ENCODE measurements at places on chromosomes 6 and 20.
A peak's percentile ranks its signal among the peaks of the same experiment; 100 is the strongest.

GRCh38 chr20:54566031-54566688, 90.8 kb downstream of the DOK5 start:
- no peak for DNase-seq

- no peak for DNase-seq
These were observed 196.4 kb downstream of the UTRN start for GRCh38 chr6:144481527-144481926.

DNA sequence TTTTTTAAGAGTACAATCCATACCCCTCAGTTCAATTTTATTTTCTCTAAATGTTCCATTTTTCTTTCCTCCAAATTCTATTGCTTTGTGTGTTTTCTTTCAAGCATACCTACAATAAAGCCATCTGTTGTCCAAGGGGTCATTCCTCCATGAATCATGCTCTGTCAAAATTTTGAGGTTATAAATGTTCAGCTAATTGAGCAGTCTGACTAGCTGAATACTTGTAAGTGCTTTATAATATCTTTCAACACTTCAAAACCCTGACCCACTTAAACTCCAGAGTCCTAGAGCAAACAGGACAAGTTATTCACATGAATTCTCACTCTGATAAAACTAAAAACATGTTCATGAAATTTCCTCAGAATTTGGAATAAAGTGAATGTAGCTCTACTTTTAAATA, 33.4 kb upstream of the EYA4 start:
- DNase-seq, result no peak

- no peak for DNase-seq
These were observed 19.9 kb upstream of the CCN6 start for GRCh38 chr6:112033791-112034615.

DNA sequence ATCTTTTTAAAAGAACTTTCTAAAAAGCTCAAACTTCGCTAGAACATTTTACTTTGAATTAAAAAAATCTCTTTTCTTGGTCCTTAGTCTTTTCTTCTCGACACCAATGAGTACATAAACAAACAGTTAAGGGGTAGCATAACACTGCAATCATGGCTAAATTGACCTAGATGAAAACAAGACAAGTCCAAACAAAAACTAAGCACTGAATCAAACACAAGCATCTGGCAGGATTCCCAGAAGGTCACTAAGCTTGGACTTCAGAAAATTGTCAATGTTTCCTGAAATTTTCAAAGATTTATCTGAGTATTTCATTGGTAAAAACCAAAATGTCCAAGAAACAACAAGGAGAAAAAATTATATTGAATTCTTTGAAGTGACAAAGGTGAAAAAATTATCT, 5.0 kb downstream of the COL21A1 start:
- DNase-seq, result no peak

- DNase-seq, result peak; percentile 55
These were observed 167.4 kb upstream of the OLIG3 start for GRCh38 chr6:137661601-137662000.

DNA sequence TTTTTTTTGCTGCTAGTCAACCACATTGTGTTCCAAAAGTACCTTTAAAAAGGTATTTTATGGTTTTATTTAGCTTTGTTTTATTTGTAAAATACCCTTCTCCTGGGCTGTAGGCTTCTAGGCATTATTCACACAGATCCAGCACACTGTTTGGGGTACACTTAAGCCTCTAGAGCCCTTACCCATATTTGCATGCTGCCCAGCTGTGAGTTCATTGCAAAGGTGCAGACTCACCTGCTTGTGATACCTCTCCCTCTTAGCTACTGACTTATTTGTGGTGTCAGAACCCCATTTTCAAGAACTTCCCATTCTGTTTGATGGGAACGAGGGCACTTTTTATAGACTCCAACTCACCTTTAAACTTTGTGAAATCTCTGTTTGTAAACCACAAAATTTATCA, 69.8 kb downstream of the RIN2 start:
- no peak for DNase-seq

DNA sequence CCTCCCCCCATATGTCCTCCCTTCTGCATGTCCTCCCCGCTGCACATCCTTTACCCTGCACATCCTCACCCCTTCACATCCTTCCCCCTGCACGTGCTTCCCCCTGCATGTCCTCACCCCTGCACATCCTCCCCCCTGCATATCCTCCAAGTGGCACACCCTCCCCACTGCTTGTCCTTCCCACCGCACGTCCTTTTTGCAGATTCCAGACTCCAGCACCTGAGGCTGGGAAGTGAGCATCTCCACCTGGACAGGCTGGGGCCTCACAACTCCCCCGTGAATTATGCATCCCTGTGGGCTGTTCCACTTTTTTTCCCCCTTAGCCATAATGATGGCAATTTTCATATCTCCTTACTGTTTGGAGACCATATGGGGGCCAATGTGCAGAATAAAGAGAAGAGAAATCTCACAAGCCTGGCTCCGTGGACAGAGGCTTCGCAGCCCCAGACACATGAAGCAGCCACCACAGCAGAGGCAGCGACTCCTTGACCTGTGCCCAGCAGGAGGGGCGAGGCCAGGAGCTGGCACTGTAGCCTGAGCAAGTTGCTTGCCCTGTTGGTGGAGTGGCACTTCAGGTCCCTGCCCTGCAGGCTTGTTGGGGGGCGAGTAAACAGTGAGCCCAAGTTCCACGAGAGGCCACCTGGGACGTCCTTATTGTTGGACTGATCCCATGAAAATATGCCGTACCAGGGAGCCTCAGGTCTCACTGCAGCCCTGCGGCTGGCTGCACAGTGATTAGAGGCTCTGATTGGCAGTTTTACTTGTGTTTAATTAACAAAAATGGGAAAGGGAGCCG, 113.1 kb downstream of the SYNDIG1 start:
- DNase-seq, result no peak

- DNase-seq, result no peak
These were observed 413.4 kb upstream of the SOX4 start for GRCh38 chr6:21180155-21180554.

DNA sequence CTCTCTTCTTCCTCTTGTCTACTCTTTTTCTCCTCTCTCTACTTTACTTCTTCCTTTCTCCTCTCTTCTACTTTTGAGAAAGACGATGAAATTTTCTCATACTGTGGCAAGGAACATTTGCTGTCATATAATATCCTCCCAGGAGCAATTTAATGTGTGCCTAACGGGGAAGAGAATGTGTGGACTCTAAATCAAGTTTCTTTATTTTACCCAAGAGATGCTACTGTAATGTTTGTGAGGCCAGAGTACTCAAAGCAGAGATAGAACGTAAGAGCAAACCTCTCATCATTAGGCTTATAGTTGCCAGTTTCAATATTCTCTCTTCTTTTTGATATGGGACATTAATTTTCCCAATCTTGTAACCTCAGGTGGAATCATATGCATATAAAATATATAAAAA, 801.4 kb downstream of the BCKDHB start:
- no peak for DNase-seq

DNA sequence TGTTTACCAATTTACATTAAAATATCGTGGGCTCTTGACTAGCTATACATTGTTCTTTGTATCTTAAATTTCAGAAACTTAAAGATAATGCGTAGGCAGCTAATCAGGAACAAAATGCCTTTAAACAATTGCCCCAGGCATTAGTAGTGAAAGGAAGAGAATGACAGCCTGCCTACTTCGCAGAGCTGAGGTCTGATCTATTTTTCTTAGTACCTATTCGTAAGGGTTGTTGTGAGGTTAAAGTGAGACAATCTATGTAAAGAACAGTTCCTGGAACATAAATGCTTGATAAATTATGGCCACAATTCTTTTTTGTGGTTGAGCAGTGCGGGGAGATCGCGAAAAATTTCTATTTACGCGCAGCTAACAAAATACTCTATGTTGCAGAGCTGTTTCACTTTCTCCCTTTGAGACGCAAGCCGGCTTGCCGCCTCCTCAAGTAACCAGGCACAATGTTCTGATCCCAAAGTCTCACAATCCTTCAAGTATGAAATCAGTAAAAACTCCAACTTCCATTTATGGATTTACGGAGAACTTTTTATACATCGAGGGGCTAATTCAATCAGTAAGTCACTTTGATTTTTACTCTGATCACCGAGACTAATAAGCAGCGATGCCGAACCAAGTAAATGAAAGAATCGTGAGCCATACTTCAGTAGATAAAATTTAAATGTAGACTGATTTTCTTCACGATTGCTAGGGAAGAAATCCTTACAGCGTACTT, 878 bp upstream of the PNRC1 start:
- DNase-seq, result peak; percentile 59

- DNase-seq, result no peak
These were observed 34.2 kb downstream of the GFOD1 start for GRCh38 chr6:13453153-13453552.

- DNase-seq, result no peak
These were observed 37.1 kb downstream of the QRSL1 start for GRCh38 chr6:106666282-106667021.

DNA sequence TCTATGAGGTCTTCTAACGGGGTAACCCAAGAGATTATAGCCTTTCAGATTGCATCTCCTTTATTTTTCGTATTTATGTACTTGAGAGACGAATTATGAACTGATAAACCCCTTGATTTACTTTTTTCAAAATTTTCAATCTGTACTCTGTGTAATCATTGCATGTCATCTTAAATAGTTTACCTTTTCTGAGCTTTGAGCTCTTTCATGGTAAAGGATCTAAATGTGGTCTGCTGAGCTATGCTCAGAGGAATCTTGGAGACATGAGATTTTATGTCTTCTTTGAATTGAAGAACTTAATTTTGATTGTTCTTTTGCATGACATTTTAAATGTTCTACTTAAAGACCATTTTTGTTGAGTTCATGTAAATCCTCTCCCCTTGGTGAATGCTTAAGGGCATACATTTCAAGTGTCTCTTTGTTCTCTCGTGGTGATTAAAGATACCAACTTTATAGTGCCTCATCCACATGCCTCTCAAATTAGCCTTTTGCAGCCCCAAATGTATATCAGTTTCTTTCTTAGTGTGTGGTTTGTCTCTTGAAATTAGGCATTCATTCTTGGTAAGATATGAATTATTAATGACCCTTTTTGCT, 116.3 kb upstream of the SCGN start:
- no peak for DNase-seq

- DNase-seq, result peak; percentile 85
These were observed 215.9 kb upstream of the TCF21 start for GRCh38 chr6:133673056-133673455.

DNA sequence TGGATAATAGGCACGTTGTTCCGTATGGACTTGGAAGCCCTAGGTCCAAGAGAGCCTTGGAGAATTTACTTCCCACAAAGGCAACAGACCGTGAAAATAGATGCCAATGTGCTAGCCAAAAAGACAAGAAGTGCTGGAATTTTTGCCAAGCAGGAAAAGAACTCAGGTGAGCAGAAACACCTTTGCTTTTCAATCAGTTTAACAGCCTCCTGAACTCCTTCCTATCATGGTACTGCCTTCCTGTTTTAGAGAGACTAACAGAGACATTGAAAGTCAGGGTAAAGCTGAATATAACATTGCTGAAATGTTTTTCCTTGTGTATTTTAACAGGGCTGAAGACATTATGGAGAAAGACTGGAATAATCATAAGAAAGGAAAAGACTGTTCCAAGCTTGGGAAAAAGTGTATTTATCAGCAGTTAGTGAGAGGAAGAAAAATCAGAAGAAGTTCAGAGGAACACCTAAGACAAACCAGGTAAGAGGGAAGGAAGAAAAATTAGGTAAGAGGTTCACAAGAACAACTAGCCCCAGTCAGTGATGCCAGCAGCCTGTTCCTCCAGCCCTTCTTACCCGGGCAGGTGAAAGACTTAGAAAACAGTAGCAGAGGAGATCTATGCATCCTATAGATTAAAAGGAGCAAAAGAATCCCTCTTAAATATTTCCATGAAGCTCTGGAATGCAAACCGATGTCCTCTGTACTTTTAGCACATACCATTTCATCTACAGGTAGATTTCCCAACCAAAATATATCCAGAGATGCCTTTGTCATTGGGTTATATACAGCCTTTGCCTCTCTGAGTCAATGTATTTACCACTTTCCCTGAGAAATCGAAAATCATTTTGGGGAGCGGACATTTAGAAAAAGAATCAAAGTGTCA, 4.0 kb downstream of the EDN1 start:
- DNase-seq, result no peak

GRCh38 chr20:21826976-21827375, 121.5 kb downstream of the PAX1 start:
- DNase-seq, result peak; percentile 83

DNA sequence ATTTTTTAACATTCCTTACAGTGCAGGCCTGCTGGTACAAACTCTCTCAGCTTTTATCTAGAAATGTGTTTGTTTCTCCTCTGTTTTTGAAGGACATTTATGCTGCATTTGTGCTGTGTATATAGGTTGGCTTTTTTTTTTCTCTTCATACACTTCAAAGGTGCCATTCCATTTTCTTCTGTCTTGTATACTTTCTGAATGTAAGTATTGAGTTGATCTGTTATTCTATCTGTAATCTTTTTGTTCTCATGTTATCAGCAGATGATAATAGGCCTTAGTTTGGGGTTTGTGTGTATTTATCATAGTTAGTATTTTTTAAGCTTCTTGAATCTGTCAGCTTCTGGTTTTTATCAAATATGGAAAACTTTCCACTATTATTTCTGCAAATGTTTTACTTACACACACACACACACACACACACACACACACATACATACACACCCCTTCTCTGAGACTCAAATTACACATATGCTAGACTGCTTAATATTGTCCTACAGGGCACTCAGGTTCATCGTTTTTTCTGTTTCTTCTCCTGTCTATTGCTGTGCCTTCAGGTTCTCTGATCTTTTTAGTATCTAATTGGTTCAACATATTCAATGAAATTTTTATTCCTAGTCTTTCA, 74.6 kb downstream of the RPP40 start:
- no peak for DNase-seq

DNA sequence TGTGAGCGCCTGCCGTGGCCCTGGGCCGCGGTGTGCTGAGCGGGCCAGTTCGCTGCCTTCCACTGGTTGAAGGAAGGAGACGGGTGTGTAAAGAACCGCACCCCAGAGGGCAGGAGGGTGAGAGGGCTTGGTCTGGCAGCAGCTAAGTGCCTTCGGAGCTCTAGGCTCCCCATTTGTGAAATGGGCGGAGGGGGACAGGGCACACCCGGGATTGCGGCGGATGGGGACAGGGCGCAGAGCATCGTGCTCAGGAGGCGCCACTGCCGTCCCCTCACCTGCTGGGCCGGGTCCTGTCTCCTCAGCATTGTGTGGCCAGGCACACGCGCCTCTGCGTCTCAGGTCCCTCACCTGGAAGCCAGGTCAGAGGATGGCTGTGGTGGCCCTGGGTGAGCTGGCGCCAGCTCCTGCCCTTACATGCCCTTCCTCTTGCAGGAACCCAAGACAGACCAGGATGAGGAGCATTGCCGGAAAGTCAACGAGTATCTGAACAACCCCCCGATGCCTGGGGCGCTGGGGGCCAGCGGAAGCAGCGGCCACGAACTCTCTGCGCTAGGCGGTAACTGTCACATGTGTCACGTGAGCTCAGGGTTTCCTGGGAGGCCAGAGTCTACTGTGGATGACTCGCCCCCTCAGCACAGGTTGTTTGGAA, 3.1 kb downstream of the ADRM1 start:
- no peak for DNase-seq

GRCh38 chr6:142848156-142848555, 96.8 kb downstream of the HIVEP2 start:
- DNase-seq, result no peak

Measured in mesendoderm (in vitro differentiated cells).